LHCN-M2 (cell line): ENCODE measurements at places on chromosomes 13 and 19.

- no peak for DNase-seq
Measured at GRCh38 chr19:57052081-57052480, 67.7 kb upstream of the USP29 start.

- peak; percentile 87 for DNase-seq
Measured at GRCh38 chr13:101398920-101399319, 17.4 kb downstream of the NALCN start.

DNA sequence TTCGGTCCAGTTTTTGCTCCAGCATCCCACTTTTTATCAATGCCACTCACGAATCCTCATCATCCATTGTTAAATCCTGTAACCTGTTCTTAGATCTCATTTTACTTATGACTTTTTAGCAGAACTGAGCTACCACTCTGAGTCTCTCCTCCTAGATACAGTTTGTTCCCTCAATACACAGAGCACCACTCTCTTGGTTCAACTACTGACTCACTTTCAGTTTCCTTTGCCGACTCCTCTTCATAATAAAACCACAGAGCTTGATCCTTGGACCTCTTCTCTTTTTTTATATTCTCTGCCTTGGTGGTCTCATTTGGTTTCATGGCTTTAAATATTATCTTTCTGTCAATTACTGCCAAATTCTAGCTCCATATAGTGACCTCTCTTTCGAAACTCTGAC is 150.3 kb downstream of the SLITRK5 start:
- DNase-seq, result no peak

- DNase-seq, result no peak
Measured at GRCh38 chr19:22335716-22336115, 49.5 kb downstream of the ZNF729 start.

DNA sequence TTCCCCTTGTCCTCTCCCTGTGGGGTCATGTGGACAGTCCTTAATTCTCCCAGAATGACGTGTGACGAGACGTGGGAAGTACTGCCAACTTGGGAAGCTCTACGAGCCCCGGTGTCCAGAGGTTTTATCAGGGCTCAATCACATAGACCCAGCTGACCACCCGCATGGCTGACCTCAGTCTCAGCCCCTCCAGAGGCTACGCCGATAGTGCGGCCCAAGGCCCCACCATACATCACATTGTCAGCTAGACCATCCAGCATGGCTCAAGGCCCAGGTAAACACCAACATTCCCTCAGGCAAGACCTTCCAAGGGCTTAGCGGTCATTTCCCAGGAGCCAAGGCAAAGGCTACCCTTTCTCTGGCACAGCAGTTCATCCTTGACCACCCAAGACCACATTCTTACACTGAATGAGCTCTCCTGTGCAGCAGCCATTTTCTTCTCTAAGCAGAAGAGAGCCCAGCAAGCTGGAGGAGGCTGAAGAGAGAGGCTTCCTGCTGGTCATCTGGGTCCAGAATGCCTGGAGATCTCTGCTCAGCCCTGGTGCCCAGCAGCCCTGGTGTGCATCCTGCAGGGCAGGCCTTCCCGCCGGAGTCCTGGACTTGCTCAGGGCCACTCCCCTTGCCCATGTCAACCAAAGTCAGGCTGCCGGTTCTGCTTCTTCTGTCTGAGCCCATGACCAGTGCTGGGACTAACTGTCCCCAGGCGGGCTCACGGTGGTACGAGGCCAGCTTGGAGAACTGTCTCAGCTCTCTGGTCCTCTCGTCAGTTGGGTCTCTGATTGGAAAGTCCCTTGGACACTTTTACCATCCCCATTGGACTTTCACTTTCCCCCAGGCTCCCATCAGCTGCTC is 7.9 kb upstream of the F10 start:
- no peak for DNase-seq

GRCh38 chr13:47114030-47114429 is 217.2 kb upstream of the HTR2A start:
- peak; percentile 81 for DNase-seq
